ENCODE measurements at places on chromosomes 2 and 18.
A peak's percentile ranks its signal among the peaks of the same experiment; 100 is the strongest.

DNA sequence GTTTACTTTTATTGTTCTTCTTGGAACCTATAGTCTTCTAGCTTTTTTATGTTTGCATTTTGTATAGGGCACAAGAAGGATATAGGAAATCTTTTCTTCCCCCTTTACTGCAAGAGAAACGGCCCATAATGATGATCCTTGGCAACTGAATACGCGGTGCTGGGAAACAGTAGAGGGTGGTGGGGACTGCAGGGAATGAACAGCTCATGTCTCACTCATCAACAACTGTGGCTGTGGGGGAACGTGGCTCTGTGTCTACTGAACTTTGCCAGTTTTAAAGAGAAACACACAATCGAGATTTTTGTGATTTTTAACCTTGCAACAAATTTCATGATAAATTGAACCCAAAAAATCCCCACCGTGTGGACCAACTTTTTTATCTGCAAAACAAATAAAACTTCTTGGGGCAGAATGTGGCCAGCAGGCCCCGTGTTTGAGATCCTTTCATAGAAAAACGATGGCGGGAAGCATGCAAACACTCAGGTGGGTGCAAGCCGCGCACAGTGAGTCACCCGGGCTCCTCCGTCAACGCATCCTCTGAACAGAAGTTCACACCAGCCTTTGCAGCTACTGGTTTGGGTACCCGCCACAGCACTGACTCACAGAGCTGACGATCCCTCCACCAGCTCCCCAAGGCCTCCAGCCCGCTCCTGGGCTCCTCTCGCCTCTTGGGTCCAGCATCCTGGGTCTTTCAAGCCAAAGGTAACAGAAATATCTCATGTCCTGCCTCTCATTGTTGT lies 149.3 kb downstream of the COL6A3 start:
- no peak for DNase-seq

GRCh38 chr2:37244017-37244416 lies 12.6 kb downstream of the NDUFAF7 start:
- DNase-seq: peak; percentile 43

DNA sequence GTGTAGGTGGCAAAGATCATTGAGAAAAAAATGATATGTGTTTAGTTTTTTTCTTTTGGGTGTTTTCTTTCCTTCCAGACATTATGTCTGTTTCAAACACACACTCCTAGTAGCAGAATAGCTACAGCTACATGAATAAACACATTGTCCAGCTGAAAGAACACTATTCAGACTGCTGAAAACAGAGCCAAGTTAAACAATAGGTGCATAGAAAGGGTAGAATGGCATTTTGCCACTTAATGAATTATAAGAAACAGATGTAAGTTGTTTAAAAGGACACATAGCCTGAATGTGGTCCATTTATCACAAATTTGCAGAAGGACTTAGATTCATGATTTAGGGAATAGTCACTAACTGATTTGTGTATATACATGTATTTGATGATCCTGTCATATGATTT lies 20.1 kb downstream of the CTLA4 start:
- no peak for DNase-seq

DNA sequence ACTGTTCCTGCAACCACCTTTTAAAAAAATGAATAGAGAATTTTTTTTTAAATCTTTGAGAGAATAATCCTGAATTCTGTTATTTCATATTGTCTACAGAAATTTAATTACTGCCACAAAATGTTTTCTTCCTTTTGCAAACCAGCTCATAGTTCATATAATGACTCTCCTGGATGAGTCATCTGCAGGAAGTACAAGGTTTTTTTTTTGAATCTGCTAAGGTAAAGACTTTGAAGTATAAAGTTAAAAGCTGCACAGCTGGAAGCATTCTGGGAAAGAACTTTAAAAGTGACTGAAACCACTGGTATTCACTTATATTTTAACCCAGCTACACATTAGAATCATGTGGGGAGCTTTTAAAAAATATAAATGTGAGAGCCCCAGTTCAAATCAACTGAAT lies 25.4 kb downstream of the SESTD1 start:
- DNase-seq: no peak

- DNase-seq: no peak
These were observed 294.1 kb downstream of the CDCA7 start for GRCh38 chr2:173648816-173649215.

DNA sequence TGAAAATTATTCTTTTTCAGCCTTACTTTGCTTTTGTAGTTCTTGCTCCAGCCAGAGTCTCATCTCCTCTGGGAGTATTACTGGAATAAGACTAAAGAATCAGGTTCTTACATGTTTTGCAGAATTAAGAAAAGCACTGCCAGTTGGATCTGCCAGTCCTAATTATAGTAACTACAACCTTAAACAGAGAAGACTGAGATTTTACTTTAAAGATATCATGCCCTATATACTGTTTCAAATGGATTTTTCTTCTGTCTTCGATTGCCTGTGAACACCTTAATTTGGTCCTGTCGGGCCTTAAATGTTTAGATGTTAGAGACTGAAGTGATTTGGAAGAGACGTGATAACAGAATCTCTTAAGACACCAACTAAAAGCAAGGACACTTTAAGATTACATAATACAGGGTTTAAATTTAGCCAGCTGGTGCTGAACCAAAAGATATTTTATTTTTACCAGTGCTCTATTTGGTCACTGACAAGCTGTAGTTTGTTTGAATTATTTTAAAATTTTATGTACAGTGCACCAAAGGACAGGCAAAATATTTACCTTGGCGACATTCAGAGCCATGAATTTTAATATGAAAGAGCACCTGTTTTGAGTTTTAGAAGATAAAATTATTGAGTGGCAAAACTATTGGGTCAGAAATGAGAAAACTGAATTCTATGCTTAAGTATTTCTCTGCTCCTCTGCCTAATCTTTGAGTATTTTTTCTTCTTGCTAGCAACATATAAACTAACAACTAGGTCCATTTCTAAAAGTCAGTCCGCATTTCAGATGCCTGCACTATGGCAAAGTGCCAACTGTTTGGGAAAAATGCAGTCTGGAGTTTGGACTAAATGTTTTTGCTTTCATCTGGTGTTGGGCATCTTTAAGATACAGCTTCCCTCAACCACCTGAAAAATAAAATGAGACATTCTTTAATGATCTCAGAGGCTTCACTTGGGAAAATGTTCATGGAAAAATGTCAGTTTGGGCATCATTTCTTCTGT lies 300.0 kb downstream of the XIRP2 start:
- DNase-seq: no peak

- DNase-seq: no peak
These were observed 2.0 kb upstream of the SCN3A start for GRCh38 chr2:165205865-165206264.

DNA sequence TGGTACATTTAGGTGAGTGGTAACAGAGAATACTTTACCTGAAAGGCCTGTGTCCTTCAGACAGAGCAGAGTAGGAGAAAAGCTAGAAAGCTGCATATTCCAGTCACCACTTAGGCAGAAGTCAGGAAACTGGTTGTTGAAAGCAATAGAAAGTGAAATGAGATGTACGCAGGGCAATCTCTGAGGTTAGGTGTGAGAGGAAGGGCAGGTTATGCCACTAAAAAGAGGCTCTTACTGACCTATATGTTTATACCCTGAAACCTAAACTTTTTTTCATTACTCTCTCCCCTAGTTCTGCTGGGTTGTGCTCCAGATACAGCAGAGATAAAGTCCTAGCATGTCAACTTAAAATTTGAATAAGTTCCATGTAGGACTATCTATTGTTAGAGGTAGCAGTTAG lies 93.5 kb downstream of the COX7A2L start:
- no peak for DNase-seq

- no peak for DNase-seq
These were observed 203.8 kb downstream of the PLCL1 start for GRCh38 chr2:198008230-198008629.

GRCh38 chr2:234139755-234140154 lies 89.3 kb downstream of the SPP2 start:
- DNase-seq: no peak

DNA sequence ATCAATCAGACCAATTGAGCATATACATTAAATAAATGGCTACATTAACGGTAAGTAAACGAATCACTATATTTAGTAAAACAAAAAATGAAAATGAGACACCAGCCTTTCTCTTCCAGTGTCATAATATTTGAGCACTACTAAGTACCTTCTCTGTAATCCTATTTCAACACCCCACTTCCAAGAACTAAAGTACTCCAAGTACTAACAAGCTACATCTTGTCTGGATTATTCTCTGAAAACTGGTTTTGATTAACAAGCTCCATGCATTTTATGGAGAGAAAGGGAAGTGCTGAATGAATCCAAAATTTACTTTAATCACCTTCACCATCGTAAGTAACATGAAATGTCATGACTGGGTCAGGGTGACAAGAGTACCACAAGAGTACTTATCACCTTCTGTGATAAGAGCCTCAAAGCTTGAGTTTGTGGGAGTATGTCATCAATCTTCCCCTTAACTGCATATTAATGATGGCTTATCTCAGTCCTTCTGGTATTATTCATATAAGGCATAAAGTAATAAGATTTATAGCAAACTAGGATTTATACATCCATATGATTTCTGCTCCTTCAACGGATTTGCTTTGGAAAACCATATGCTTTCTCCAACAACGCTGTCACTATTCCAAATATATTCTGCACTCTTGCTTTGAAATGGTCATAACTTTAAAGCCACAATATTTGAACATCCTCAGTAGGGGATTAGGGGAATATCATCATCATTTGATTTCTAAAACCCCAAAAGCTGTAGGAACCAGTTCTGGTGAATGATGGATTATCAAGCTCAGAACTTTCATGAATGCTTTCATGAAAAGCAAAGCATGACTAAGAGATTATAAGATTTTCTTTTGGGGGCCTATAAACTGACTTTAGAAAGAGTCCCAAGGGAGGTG lies 127.0 kb downstream of the ANTXR1 start:
- DNase-seq: no peak

DNA sequence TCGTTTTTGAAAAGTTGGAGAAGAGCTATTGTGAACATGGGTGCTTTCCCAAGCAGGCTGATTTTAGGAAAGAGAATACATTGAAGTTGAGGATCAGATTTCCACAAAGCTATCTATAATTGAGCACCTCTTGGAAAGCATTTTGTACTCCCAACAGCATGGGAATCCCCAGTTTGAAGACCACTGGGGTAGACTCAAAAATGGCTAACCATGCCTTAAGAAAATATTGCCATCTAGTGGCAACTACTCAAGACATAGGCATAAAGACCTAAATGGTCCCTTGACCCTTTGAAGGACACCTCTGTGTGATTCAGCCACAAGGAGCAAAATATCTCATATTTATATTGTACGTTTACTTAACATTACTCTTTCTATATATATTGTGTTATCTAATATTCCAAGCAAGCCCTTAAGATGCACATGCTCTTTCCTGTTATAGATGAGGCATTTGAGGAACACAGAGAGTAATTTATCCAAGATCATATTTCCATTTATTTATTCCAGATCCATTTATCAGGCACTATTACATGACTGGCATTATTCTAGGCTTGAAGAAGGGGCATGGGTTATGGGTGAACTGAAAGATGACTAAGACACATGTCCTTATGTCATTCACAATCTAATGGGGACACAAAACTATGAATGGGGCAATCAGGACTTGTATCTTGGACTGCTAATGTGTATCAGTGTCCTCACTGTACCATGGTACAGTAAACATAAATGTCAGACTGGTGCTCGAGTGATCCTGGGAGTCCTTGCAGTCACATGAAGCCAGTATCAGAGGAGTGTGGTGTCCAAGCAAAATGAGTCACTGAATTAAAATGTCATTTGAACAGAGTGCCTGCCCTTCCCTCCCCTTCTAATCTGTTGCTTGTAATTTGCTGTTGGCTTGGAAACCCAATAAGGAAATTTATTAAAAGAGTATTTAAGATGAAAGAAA lies 121.0 kb upstream of the XPO1 start:
- peak; percentile 17 for DNase-seq

DNA sequence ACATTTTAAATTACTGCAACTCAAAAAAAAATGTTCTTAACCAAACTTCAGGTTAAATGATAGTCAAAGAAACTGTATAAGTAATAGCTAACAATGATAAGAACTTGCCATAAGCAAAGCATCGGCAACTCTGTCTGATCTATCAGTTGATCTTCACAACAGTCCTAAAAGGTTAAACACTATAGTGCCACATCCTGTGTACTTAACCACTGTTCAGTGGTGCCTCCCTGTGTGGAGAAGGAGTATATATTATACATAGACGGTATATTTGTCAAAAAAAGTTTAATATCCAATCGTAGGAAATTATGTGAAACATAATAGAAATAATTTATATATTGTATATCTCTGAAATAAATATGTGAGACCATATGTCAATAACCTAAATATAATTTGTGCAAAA lies 13.0 kb downstream of the DTNA start:
- DNase-seq: no peak

DNA sequence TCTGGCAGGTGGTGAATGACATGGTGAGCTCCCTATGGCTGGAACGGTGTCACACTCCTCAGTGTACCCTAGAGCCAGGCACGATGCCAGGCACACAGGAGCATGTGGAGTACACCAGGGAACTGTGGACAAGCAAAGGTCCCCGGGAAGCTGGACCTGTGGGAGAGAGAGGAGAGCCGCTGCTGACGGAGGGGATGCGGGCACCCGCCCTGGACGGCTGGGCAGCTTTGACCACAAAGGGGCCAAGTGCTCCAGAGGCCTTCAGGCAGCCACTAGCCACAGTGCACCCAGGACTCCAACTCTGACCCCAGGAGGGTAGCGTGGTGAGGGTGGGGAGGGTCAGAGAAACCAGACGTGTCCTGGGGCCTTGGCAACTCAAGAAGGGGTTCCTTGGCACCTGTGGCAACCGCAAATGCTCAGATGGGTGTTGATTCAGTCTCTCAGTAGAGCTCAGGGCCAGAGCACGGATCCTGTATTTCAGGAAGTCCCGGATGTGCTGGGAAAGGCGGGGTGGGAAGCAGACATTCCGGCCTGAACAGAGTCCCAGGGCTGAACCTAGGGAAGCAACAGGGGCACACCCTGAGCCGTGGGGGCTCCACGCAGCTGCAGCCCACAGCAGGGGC lies 2.3 kb upstream of the MAB21L4 start:
- DNase-seq: no peak

DNA sequence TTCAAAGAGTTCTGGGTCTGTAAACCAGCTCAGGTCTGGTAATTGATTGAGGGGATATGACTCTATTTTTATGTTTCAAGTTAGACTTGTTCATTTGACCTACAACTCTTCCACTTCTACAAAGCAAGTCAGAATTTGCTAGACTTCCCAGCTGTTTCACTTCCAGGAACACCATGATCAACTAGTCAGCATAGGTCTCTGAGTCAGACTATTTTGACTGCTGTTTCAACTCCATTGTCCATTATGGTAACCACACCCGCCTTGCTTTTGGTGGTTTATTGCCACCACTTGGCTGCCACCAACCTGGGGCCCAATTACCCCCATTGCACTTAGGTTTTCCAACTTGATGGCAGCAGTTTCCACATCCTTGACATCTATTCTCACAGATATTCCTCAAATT lies 116.6 kb downstream of the LAMA3 start:
- no peak for DNase-seq

- DNase-seq: peak; percentile 35
These were observed 284.5 kb downstream of the PRKCE start for GRCh38 chr2:45935791-45936622.

Data from GM06990 (cell line).